Stimulated activated CD8-positive, alpha-beta memory T cell treated with anti-CD3 and anti-CD28 coated beads, Interleukin-7, amount 100 ng/mL, for 1 hour (primary cell): ENCODE measurements at places on chromosomes 12 and 14.

- DNase-seq: no peak
Observed at GRCh38 chr12:49956663-49957569, 4.8 kb upstream of the AQP5 start.

DNA sequence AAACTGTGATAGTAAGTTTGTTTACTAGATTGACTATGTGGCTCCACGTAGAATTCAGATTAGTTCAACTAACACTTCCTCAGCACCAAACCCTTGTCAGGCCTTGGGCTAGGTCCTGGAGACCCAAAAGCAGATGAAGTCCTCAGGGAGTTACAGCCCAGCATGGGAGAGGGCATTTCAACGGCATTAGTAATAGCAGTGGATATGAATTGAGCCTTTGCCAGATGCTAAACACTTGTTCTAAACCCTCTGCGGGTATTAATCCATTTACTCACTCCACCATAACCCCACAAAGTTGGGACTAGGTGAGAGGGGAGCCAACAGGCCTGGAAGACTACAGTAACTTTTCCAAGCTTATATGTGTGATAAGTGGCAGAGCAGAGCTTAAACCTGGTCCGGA, 714.6 kb downstream of the DIO2 start:
- no peak for DNase-seq

GRCh38 chr14:38758661-38759060, 344.4 kb downstream of the SEC23A start:
- no peak for DNase-seq

- no peak for DNase-seq
Observed at GRCh38 chr12:119183942-119184695, 5.4 kb downstream of the HSPB8 start.

DNA sequence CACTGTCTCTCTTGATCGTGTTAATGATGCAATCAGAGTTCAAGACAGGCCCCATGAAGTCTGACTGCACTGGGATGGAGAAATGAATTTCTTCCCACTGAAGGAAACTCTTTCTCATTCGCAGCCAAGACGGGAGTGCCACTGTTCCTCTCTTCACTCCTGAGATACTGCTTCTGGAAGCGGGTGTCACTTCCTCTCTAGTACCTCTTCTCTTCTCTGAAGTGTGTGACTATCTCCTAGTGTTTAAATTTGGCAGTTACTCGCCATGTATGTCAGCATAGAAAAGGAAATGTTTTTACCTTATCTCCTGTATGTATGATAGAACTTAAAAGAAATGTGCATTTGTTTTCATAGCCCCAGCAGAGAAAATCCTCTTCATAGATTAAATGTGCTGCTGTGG, 215.2 kb downstream of the ANO6 start:
- no peak for DNase-seq

DNA sequence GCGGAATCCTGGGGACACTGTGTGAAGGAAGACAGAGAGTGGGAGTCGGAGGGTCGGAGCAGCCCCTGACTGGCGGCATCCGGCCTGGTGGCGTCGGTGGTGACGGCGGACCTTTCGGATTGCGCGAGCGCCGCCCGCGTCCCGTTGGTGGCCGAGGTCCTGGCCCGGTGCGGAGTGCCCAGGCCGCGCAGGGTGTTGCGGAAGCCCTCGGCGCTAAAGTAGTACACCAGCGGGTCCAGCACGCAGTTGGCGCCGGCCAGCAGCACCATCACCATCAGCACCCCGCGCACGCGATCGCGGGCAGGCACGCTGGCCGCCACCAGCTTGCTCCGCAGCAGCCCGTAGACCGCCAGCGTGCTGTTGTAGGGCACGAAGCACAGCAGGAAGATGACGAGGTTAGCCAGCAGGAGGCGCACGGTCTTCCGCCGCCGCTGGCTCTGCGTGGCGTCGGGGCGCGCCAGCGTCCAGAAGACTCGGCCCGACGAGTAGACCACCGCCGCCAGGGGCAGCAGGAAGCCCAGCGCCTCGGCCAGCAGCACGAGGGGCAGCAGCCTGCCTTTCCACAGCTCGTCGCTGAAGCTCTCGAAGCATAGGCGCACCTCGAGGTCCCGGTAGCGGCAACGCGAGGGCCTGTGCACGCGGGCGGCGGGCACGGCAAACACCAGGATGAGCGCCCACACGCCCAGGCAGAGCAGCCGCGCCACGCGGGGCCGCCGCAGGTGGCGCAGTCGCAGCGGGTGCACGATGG, 13.1 kb upstream of the CHD4 start:
- DNase-seq: no peak

DNA sequence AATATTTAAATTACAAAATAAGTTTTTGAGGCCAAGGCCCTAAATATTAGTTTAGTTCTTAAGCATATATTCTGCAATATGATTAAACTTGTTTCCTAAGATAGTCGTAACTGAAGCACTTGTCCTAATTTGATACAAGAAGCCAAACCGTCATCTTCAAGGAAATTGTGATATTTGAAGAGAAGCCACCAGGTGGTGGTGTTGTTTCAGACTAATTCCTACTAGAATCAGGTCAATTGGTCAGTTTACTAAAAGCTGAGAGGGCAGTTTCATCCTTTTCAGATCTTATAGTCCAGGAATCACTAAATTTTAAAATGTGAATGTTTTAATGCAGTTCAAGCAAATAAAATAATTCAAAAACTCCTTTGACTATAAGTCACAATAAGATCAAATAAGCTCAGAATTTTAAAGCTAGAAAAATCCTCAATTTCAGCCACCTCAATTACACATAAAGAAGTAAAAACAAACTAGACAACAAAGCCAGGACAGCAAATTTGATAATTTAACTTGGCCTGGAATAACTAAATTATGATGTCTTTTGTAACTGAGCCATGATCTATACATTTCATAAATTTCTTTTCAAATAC, 7.1 kb upstream of the ARL1 start:
- DNase-seq: no peak

DNA sequence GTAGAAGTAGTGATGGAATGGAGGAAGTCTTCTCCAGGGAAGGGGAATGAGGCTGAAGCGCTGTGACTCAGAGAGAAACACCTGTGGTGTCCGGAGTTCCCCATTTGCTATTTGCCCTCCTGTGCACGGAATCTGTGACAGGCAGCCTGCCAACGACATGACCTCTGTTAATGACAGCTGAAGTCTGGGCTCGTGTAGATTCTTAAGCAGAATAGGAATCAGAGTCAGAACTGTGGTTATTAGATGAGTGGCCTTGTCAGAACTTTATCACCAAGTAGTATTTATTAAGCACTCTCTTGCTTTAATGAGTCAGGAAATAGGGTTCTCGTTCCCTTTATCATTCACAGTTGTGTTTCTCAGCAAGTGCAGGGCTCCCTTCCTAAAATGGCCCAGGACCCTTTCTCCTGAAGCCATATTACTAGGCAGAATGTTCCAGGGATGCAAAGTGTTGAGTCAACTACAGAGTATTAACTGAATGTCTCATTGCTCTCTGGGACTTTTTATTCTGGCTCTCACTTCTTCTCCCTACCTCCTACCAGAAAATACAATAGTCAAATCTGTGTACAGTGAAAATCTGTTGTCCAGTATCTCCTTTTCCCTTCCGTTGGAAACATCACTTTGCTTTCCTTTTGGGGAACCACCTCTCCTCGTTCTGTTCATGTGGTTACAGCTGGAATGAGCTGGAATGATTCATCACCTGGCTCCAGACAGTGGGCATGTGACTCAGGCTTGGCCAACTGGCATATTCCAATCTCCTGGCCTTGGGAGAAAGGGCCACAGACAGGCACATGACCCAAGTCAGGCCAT, 77.8 kb upstream of the MAX start:
- no peak for DNase-seq

- no peak for DNase-seq
Observed at GRCh38 chr12:100716945-100717732, 77.4 kb upstream of the ANO4 start.

GRCh38 chr12:105850103-105850968, 288.4 kb downstream of the NUAK1 start:
- DNase-seq: no peak

GRCh38 chr14:34538871-34539406, 562 bp downstream of the EAPP start:
- no peak for DNase-seq
